Progenitor cell of endocrine pancreas (in vitro differentiated cells): ENCODE measurements at places on chromosomes 4 and X.

- DNase-seq, result no peak
These were observed 13.5 kb downstream of the AFF1 start for GRCh38 chr4:86948276-86948675.

DNA sequence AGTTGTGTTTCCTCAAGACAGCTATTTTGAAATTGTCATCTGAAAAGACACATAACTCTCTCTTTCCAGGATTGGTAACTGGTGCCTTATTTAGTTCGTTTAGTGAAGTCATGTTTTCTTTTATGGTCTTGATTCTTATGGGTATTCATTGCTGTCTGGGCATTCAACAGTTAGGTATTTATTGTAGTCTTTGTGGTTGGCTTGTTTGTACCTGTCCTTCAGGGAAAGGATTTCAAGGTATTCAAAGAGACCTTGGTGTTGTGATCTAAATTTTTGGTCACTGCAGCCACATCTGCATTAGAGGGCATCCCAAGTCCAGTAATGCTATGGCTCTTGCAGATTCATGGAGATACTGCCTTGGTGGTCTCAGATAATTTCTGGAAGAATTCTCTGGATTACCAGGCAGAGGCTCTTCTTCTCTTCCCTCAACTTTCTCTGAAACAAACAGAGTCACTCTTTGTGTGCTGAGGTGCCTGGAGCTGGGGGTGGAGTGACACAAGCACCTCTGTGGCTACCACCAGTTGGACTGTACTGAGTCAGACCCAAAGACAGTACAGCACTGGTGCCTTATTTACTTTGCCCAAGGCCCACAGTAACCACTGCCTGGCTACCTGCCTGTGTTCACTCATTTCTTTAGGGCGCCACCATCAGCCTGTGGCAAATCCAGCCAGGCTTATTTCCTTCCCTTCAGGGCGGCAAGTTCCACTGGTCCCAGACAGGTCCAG lies 620.4 kb downstream of the KCNIP4 start:
- no peak for DNase-seq

DNA sequence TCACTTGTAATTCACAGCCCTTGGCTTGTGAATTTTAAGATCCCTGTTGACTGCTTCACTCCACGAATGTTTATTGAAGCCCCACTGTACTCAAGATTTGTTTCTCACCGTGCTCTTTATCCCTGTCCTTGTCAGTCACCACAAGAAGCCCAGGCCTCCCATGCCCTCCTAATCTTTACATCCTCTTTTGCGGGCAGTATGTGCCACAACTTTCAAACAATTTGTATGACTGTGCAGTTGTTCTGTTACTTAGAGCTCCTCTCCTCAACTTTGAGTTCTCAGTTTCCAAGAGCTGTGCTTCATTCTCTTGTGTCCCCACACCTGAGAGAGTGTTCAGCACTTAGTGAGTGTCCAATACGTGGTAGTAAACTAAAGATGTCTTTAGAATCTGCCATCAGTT lies 467.7 kb downstream of the NKX6-1 start:
- no peak for DNase-seq

DNA sequence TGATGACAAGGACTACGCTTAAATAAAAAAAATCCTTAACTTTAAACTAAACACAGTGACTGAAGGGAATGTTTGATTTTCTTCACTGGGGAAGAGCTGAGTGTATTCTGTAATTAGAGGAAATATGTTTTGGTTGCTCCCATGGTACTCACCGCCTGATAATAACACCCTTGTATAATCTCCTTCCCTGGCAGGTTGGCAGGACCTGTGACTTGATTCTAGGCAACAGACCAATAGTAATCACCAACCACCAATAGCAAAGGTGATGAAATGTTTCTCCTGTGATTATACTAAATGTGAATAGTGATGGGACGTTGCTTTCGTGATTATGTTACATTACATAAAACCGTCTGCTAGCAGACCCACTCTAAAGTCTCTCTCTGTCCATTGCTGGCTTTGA lies 536.8 kb upstream of the CPEB2 start:
- no peak for DNase-seq

- no peak for DNase-seq
These were observed 216.7 kb upstream of the GALNT7 start for GRCh38 chr4:172951679-172952451.

DNA sequence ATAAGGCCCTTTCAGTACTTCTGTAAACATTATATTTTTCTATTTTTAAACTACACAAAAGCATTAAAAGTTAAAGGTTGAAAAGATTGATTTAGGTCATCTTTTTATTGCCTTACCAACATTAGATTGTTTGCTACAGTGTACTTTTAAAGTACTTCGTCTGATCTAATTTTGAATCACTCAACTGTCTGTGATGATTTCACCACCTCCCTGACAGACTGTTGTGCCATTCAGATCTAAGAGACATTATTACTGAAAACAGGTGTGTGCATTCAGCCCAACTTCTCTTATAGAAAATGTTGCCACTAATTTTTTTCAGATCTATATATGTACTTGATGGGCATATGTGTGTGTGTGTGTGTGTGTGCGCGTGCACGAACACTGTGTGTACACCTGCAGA lies 39.3 kb downstream of the GASK1B start:
- DNase-seq, result no peak

GRCh38 chr4:127995776-127996175 lies 30.6 kb downstream of the ABHD18 start:
- no peak for DNase-seq

GRCh38 chr4:5816101-5816500 lies 76.8 kb downstream of the CRMP1 start:
- DNase-seq, result no peak

GRCh38 chrX:54633641-54634040 lies 103.6 kb downstream of the GNL3L start:
- DNase-seq, result no peak

GRCh38 chrX:114932550-114932949 lies 84.9 kb downstream of the IL13RA2 start:
- DNase-seq, result no peak

DNA sequence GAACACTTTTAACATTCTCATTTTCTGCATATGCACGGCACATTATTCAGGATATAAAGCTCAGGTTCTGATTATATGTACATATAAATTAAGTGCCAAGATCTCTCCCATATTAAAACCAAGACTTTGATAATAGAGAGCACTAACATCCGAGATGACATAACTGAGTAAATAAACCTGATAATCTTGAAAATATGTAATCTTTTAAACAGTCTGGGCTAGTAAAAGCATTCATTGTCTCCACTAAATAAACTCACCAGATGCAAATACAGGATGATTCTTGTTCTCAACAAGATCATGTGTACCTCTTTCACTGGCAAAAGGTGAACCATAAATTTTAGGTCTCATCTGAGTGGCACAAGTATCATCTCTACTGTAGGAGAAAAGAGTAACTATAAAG lies 942.2 kb downstream of the TRAM1L1 start:
- no peak for DNase-seq
